Pericardium fibroblast (primary cell): ENCODE measurements at places on chromosomes 3 and 15. TPM values are rescaled to one million over a fixed set of nuclear protein-coding genes. Genes with fewer than 3 reads are reported as not detected.

Gene ACKR4
- total RNA-seq = 0.23 TPM in 1 of 2 replicates, not detected in the other

Gene SERPINI2
- total RNA-seq = not detected in 2 replicates

Gene SLC6A1
- not detected in 2 replicates for total RNA-seq

Gene MRPS25
- 11.1 and 19.3 TPM in 2 replicates for total RNA-seq

Gene MME
- total RNA-seq = 143 and 177 TPM in 2 replicates

Gene NR1I2
- total RNA-seq = not detected in 2 replicates

Gene TUSC7
- total RNA-seq = not detected in 2 replicates

Gene DCP1A
- 8.3 and 8.7 TPM in 2 replicates for total RNA-seq

Gene ISL2
- 0.12 and 0.34 TPM in 2 replicates for total RNA-seq

Gene CP
- total RNA-seq = 0.47 TPM in 1 of 2 replicates, not detected in the other

Gene PIK3CB
- total RNA-seq = 1.6 and 2.9 TPM in 2 replicates

Gene KNL1
- 1.5 and 2.3 TPM in 2 replicates for total RNA-seq

Gene CATSPER2
- total RNA-seq = not detected in 2 replicates

Gene DCBLD2
- total RNA-seq = 57.3 and 60.8 TPM in 2 replicates

Gene ERICH6
- not detected in 2 replicates for total RNA-seq

Gene ST3GAL6
- 3.7 and 4.0 TPM in 2 replicates for total RNA-seq

Gene IL17RC
- total RNA-seq = 31.6 and 113 TPM in 2 replicates

Gene AAGAB
- total RNA-seq = 22.5 and 23.5 TPM in 2 replicates

Gene BCL2A1
- total RNA-seq = 0.12 TPM in 1 of 2 replicates, not detected in the other

Gene TM4SF18
- under 0.01 and 7.1 TPM in 2 replicates for total RNA-seq

Gene PPARG
- 16.6 and 44.0 TPM in 2 replicates for total RNA-seq

Gene EPB42
- not detected in 2 replicates for total RNA-seq

Gene HESX1
- not detected in 2 replicates for total RNA-seq

Gene CEP70
- 3.4 and 8.2 TPM in 2 replicates for total RNA-seq

Gene TMEM40
- total RNA-seq = not detected in 2 replicates

Gene CLDN18
- not detected in 2 replicates for total RNA-seq

Gene LRTM1
- total RNA-seq = not detected in 2 replicates

Gene PRTG
- total RNA-seq = 0.68 and 2.9 TPM in 2 replicates

Gene SEMA3B
- 10.6 and 16.0 TPM in 2 replicates for total RNA-seq

Gene GXYLT2
- 35.1 and 43.3 TPM in 2 replicates for total RNA-seq

Gene REC114
- not detected in 2 replicates for total RNA-seq

Gene HEG1
- total RNA-seq = 173 and 199 TPM in 2 replicates

Gene CAV3
- 1.4 TPM in 1 of 2 replicates, not detected in the other for total RNA-seq

Gene CCDC39
- total RNA-seq = 0.23 TPM in 1 of 2 replicates, not detected in the other

Gene SAMMSON
- total RNA-seq = not detected in 2 replicates

Gene BCHE
- 28.5 and 54.6 TPM in 2 replicates for total RNA-seq

Gene ADAM10
- total RNA-seq = 112 and 173 TPM in 2 replicates

Gene CYP1A1
- total RNA-seq = 0.23 TPM in 1 of 2 replicates, not detected in the other

Gene KBTBD13
- not detected in 2 replicates for total RNA-seq

Gene SYNPR
- not detected in 2 replicates for total RNA-seq

Gene SKOR1
- total RNA-seq = under 0.01 and 0.17 TPM in 2 replicates

Gene BDH1
- 3.0 and 3.4 TPM in 2 replicates for total RNA-seq

Gene STAB1
- 0.47 and 1.4 TPM in 2 replicates for total RNA-seq

Gene DUOXA2
- not detected in 2 replicates for total RNA-seq

Gene CD47
- 36.8 and 40.2 TPM in 2 replicates for total RNA-seq

Gene GOLGA8R
- 1.2 and 2.0 TPM in 2 replicates for total RNA-seq

Gene SLC24A5
- total RNA-seq = not detected in 2 replicates

Gene TJP1
- 43.9 and 56.8 TPM in 2 replicates for total RNA-seq

Gene BBX
- total RNA-seq = 28.1 and 31.7 TPM in 2 replicates

Gene CLDN16
- total RNA-seq = not detected in 2 replicates

Gene GOLGA6L9
- 0.35 and 1.1 TPM in 2 replicates for total RNA-seq

Gene KNG1
- total RNA-seq = not detected in 2 replicates

Gene CD200
- total RNA-seq = 3.7 and 39.3 TPM in 2 replicates

Gene GPR87
- not detected in 2 replicates for total RNA-seq

Gene GATA2
- 1.5 and 4.4 TPM in 2 replicates for total RNA-seq

Gene SLC6A11
- not detected in 2 replicates for total RNA-seq

Gene CPLX3
- total RNA-seq = not detected in 2 replicates

Gene MAP3K13
- 10.4 and 21.4 TPM in 2 replicates for total RNA-seq
